SK-N-SH (cell line): ENCODE measurements at places on chromosomes 3 and 15. TPM values are rescaled to one million over a fixed set of nuclear protein-coding genes. Genes with fewer than 3 reads are reported as not detected.

DNA sequence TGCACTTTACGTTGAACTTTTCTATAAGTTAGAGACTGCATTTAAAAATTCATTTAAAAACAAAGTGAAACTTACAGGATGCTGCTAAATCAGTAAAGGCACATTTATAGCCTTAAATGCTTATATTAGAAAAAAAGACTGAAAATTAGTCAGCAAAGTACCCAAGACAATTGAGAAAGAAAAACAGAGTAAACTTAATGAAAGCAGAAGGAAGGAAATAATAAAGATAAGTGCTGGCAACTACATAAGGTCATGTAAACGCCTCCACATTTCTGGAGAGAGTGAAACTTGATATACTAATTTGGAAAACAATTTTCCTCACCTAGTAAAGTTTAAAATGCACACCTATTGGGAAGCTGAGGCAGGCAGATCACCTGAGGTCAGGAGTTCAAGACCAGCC is 58.2 kb upstream of the ACAN start:
- no peak for DNase-seq

B3GNT5 gene
- polyA plus RNA-seq: 4.7 and 6.0 TPM in 2 replicates

GRCh38 chr3:10380906-10381305 is 60.0 kb upstream of the SEC13 start:
- no peak for DNase-seq

DNA sequence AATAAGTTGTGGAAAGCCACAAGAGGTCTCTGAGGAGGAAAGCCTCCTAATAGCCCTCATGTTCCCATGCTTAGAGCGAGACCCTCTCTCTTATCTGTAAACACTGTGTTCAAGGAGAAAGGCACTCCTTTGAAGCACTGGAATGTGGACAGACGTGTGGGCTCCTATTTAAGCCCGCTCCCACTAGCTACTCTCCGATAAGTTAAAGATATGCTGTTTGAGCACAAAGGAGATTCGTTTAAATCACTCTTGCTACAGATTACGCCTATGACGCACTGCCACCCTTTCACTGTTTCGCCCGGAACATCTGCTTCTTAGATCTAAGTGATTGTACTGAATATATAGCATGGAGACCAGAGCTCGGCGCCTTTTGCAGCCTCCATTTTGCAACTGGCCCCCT is 57.8 kb upstream of the FAM3D start:
- DNase-seq: no peak

- DNase-seq: no peak
Measured at GRCh38 chr3:15667484-15667883, 65.9 kb downstream of the BTD start.

GRCh38 chr3:67401921-67402320 is 252.5 kb downstream of the SUCLG2 start:
- DNase-seq: no peak

DNA sequence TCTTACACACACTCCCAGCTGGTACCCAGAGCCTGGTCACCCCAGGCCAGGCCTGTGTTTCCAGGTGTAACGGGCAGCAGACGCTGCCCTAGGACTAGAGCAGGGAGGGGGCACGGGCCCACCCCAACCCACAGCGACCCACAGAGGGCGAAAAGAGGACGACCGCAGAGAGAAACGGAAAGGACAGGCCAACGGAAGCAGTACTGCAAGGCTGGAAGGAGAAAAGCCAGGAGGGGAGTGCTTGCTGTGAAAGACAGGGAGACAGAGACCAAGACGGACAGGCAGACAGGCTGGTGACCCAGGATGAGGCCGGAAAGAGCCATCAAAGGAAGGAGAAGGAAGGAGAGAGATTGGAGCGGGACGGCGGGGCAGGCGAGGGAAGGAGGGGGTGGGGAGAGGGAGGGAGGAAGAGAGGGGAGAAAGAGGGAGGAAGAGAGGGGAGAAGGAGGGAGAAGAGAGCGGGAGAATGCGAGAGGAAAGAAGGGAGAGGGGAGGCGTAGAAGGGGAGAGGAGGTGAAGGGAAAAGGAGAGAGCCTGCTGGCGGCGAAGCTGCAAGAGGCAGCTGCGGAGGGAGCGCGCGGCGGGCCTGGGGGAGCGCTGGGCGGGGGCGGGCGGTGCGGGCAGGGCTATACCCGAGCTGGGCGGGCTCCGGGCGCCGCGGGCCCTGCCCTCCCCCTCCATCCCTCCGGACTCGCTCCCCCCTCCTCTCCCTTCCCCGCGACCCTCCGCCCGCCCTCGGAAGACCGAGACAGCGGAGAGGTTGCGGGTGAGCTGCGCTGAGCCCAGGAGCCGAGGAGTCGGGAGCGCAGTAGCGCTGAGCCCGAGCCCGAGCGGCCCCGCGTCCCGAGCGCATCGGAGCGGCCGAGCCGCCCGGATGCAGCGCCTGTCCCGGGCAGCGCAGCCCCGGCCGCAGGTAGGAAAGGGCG is at the start of gene SLC6A1:
Gene SLC6A1 (plus strand): TSS at position 732 of the 926 bp plus-strand sequence. CDS start 24,464 bp downstream, outside the sequence.
- peak; percentile 82 for DNase-seq

DNA sequence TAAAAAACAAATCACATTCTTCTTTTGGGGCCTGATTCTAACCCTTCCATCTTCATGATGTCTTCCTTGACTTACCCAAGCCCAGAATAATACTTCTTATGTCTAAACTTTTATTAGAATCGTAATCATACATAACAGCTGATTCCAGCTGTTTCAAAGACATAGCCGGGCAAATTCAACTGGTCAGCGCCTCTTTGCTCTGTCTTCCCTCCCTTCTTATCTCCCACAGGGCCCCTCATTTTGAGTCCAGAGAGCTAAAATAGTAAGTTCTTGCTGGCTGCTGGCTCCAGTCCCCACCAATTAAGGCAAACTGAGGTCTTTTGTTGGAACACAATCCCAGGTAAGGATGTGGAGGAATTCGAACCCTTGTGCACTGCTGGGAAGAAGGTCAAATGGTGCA is 108.6 kb downstream of the ADCY5 start:
- no peak for DNase-seq

- DNase-seq: no peak
Measured at GRCh38 chr3:161800985-161801559, 304.5 kb downstream of the OTOL1 start.

DNA sequence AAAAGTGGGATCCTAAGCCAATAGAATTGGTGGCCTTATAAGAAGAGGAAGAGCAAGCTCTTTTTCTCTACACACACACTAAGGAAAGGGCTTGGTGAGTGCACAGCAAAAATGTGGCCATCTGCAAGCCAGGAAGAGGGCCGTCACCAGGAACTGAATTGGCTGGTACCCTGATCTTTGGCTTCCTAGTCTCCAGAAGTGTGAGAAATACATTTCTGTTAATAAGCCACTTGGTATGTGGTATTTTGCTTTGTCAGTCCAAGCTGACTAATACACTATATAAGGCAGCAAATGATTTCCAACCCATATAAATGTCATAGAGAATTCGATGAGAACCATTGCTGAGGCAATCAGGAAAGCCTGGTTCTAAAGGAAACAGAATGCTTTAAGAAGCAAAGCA is 816.3 kb upstream of the SEMA6D start:
- no peak for DNase-seq

PPP1R14D gene
- polyA plus RNA-seq: not detected in 2 replicates

GOLIM4 gene
- 38.3 and 42.3 TPM in 2 replicates for polyA plus RNA-seq

SPATA12 gene
- polyA plus RNA-seq: 0.24 and 0.33 TPM in 2 replicates

RHOV gene
- polyA plus RNA-seq: 0.49 and 0.62 TPM in 2 replicates

GRCh38 chr3:171778493-171778892 is 31.8 kb downstream of the PLD1 start:
- DNase-seq: no peak

TEX55 gene
- polyA plus RNA-seq: not detected in 2 replicates

DNA sequence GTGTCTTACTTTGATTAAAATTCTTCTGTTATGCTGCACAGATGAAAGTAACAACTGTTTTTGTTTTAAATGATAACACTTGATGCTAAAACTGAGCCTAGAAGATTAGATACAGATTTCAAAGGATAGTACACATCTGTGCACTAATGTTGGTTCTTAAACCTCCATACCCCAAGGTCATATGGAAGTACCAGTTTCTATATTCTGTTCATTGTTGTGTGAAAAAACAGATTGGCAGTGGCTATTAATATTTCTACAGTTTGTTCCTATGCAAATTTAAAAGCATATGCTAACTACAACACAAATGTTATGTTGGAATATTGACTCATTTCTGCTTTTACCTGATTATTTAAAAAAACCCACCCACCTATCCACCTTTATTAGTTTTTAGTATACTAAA is 32.0 kb upstream of the GBE1 start:
- no peak for DNase-seq

DNA sequence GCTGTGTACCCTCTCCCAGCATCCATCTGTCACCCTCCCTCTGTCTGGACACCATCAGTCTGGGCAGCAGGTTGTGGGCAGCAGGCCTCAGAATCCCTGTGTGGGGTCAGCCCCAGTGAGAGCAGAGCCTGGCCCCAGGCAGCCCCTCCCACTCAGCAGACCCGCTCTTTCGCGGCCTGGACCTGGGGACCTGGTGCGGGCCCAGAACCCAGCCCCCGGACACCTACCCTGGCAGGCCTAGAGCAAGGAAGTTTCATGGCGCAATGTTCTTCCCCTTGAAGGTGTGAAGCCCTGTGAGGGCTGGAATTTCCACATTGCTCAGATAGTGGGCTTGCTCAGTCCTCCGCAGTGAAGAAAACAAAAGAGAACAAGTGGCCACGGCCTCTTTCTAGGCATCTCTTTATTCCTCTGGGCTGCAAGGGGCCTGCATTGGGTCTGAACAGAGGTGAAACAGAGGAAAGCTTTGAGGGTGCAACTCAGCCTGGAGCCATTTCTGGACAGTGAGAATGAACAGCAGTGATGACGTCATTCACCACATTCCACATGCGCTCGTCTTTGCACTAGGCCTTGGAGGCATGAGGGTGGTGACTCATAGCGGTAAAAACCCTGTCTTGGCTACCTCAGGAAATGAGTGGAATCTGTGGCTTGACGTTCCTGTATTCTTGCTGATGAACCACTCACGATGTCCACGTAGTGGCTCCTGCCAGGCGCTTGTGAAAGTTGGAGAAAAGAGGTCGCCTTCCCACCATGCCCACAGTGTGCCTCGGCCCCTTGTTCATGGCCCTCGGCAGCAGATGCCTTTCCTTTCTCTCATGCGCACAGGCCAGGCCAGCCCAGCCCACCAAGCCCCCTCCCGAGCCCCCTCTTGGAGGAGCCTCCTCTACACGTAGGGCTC is 66.1 kb downstream of the SLC30A4 start:
- DNase-seq: peak; percentile 49

GRCh38 chr15:31157644-31158069 is 56.1 kb upstream of the TRPM1 start:
- no peak for DNase-seq

DNA sequence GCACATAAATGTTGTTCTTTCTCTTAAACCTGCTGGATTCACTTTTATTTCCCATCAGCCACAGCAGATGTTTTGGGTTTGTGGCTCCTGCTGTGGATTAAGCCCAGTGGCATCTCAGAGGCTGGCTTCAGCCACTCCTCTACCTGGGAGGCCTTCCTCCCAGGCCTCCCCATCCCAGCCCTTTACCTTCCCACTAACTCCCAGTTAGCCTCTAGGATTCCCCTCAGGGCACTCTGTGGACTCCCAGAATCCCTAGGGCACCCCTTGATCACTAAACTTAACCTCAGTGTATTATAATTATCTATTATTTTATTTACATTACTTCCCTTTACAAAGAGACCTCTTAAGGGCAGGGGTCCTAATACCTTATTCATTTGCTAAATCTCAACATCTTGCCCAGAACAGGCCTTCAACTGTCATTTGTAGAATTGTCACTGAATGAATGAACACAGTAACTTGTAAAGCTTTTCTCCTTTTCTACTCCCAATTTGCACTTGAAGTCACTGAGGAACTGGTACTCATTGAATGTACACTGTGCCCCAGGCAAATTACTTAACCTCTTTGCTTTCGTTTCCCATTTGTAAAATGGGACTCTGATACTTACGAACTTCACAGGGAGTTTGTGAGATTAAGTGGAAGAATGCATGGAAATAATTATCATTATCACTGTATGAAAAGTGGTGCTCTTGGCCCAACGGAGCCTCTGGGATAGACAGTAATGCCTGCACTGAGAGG is 8.3 kb downstream of the CCDC13 start:
- no peak for DNase-seq

- DNase-seq: no peak
Measured at GRCh38 chr15:41039121-41039520, 77.0 kb downstream of the INO80 start.

GRCh38 chr15:26129852-26130251 is 266.7 kb upstream of the ATP10A start:
- DNase-seq: no peak

- peak; percentile 38 for DNase-seq
Measured at GRCh38 chr3:133246119-133246518, 153.7 kb upstream of the BFSP2 start.

GRCh38 chr3:158775426-158776410 is 26.1 kb upstream of the MFSD1 start:
- no peak for DNase-seq

GRCh38 chr3:184745526-184745925 is 33.7 kb upstream of the MAGEF1 start:
- DNase-seq: no peak

DNA sequence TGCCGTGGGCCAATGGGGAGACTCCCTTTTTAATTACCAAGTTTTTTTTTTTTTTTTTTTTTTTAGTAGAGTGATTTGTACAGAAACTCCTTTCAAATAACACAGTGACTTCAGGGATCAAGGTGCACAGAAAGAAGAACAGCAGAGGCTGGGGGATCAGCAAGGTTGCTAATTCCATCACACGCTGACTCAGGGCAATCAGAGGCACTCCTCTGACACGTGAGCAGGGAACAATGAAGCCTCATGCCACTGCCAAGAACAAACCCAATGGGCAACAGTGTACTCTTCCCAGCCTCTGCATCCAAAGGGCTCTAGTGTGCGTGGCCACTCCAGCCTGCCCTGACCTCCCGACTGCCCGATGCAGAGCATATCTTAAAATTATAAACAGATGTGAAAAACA is 186.7 kb upstream of the WNT5A start:
- DNase-seq: peak; percentile 44

DGKG gene
- 0.12 and 0.13 TPM in 2 replicates for polyA plus RNA-seq

GRCh38 chr15:39783244-39783820 is 691 bp upstream of the FSIP1 start:
- DNase-seq: no peak

NR2F2 gene
- polyA plus RNA-seq: 2.8 and 3.9 TPM in 2 replicates

- peak; percentile 16 for DNase-seq
Measured at GRCh38 chr15:61530769-61531168, 301.7 kb upstream of the RORA start.

CCR3 gene
- polyA plus RNA-seq: not detected in 2 replicates

- no peak for DNase-seq
Measured at GRCh38 chr3:140086642-140087041, 151.7 kb downstream of the CLSTN2 start.

GRCh38 chr3:172125963-172126457 is 86.6 kb downstream of the FNDC3B start:
- DNase-seq: no peak
